ENCODE measurements at places on chromosomes 11 and 22.

DNA sequence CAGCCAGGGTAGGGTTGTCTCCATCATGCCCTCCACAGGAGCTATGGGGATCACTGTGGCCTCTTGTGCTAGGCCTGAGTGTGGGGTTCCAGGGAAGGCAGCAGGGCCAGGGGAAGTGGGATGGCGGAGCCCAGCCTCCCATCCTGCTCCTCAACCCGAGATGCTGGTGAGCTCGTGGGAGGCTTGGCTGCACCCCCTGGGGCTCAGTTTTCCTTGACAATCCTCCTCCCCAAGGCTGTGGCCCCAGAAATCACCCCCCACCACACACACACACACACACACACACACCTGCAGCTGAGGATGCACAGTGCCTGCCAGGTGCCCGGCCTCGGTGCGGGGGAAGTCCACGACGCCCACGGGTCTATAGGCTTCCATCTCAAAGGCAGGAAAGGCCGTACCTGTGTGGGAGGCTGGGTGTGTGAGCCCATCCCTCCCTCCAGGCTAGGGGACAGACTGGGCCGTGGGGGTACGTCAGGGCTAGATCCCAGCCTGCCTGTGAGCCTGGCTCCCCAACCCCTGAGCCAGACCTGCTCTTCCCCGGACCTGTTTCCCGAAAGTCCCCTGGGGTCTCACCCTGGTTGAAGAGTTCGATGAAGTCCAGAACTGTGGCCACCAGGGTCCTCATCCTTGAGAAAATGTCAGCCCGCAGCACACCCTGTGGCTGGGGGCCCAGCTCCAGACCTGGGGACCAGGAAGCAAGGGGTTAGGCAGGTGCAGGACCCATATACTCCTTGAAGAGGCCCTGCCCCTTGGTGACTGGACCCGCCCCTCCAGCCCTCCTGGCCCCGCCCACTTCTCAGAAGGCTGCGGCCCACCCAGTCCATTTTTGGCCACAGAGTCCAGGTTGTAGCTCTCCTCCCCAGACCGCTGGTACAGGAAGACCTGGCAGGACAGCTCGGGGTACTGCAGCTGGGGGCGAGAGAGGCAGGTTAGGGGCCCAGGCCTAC lies 5.2 kb upstream of the TBX10 start:
- no peak for DNase-seq

DNA sequence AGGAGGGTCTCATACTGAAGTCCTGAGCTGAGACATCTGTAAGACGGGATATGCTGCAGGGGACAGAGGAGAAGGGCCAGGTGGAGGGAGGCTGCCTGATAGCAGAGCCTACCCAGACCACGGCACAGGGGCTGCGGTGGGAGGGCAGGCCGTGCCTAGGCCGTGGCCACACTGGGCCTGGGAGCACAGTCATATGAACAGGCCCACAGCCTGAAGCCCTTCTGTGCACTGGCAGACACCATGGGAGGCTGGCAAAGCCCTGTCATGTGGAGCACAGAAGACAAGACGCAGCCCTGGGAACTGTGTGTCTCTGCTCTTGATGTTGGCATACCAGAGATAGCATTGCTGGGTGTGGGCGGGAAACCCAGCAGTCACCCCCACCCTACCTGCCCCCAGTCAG lies 3.3 kb downstream of the SPATA19 start:
- DNase-seq: no peak

DNA sequence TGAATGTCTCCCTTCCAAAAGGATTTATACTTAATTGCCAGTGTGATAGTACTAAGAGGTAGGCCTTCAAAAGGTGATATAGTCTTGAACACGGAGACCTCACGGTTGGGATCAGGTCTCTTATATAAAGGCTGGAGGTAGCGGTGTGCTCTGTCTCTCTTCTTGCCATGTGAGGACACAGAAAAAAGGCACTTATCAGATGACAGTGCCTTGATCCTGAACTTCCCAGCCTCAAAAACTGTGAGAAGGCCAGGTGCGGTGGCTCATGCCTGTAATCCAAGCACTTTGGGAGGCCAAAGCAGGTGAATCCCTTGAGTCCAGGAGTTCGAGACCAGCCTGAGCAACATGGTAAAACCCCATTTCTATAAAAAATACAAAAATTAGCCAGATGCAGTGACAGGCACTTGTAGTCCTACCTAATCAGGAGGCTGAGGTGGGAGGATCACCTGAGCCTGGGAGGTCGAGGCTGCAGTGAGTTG lies 108.9 kb upstream of the TOP3B start:
- no peak for DNase-seq

- no peak for DNase-seq
Measured at GRCh38 chr11:82680252-82680651, 53.4 kb downstream of the FAM181B start.

- DNase-seq: no peak
Measured at GRCh38 chr11:64760759-64761420, 1.1 kb upstream of the PYGM start.

DNA sequence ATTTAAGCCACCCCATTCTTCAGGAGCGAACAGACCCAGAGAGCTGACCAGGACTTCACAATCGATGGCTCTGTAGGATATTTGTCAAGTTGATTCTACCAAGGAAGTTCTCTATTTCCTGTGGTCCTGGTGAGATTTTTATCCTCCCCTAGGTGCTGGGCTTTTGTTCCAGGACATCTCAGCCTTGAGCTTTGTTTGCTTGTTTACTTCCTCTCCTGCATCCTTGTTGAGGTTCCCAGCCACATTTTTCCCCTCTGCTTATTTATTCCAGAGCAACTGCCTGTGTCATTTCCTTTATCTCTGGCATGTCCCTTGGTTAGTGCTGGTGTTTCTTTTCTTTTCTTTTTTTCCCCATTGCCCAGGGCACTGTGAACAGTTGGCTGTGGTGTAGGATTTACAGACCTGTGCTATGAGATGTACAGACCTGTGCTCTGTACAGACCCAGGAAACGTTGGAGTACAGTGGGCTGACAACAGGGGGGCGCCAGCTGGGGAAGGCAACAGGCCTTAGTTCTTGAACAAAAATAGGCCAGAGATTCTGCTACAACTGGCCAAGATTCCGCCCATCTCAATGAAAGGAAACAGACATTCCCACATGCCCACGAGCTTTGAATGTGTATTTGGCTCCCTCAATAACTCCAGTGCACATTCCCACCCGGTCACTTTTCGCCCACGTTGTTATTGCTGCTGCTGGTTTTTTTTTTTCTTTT lies 235.9 kb upstream of the DDI1 start:
- DNase-seq: no peak

DNA sequence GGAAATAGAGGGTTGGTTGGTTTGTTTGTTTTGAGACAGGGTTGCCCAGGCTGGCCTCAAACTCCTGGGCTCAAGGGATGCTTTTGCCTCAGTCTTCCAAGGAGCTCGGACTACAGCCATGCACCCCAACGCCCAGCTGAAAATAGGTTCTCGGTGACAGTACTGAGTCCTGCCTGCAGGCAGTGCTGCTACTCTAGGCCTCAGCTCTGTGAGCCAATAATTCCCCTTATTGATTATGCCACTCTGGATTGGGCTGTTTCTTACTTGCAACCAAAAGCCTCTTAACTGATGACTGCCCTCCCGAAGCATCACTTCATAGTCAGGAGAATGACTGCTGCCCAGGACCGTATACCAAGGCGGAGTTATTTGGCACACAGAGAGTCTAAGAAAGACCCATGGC lies 1.2 kb upstream of the C11orf16 start:
- DNase-seq: no peak

Measured in stimulated activated naive CD4-positive, alpha-beta T cell treated with Interleukin-2 at 50 U/mL for 16 hours (primary cell).